ENCODE measurements at places on chromosomes 1 and 21. TPM values are rescaled to one million over a fixed set of nuclear protein-coding genes. Genes with fewer than 3 reads are reported as not detected.

The VWA1 gene
- total RNA-seq, result 1.6 TPM

The IFFO2 gene
- 24.5 TPM for total RNA-seq

The LHX4 gene
- not detected for total RNA-seq

The VASH2 gene
- 0.14 TPM for total RNA-seq

The CELA2B gene
- total RNA-seq, result not detected

The OPTC gene
- not detected for total RNA-seq

The LINGO4 gene
- not detected for total RNA-seq

The SLAMF1 gene
- not detected for total RNA-seq

The ZNF593 gene
- 32.4 TPM for total RNA-seq

The RGS13 gene
- total RNA-seq, result not detected

The CNN3 gene
- total RNA-seq, result 334 TPM

The MAP3K6 gene
- total RNA-seq, result 10.0 TPM

The A3GALT2 gene
- total RNA-seq, result not detected

- DNase-seq, result no peak
Observed at GRCh38 chr1:24921938-24922662, 8.0 kb downstream of the RUNX3 start.

GRCh38 chr21:22711636-22712035 lies 1713.4 kb downstream of the NCAM2 start:
- peak; percentile 60 for DNase-seq

- no peak for DNase-seq
Observed at GRCh38 chr1:89953131-89953626, 41.7 kb upstream of the ZNF326 start.

- DNase-seq, result no peak
Observed at GRCh38 chr1:9413877-9414213, 121.2 kb downstream of the SPSB1 start.

- DNase-seq, result no peak
Observed at GRCh38 chr21:28972398-28972797, 20.3 kb downstream of the LTN1 start.

- no peak for DNase-seq
Observed at GRCh38 chr1:8987881-8988617, 38.2 kb downstream of the SLC2A7 start.

GRCh38 chr1:223097713-223098112 lies 45.3 kb downstream of the TLR5 start:
- no peak for DNase-seq

GRCh38 chr1:196608390-196609369 lies at the start of gene KCNT2:
TSS of gene KCNT2 (minus strand) at chr1:196608440. CDS start at chr1:196608309, 131 bp downstream.
- DNase-seq, result peak; percentile 13

GRCh38 chr21:15935530-15935929 lies 205.7 kb downstream of the USP25 start:
- DNase-seq, result no peak

GRCh38 chr21:41059871-41060270 lies 108.1 kb upstream of the BACE2 start:
- DNase-seq, result no peak

DNA sequence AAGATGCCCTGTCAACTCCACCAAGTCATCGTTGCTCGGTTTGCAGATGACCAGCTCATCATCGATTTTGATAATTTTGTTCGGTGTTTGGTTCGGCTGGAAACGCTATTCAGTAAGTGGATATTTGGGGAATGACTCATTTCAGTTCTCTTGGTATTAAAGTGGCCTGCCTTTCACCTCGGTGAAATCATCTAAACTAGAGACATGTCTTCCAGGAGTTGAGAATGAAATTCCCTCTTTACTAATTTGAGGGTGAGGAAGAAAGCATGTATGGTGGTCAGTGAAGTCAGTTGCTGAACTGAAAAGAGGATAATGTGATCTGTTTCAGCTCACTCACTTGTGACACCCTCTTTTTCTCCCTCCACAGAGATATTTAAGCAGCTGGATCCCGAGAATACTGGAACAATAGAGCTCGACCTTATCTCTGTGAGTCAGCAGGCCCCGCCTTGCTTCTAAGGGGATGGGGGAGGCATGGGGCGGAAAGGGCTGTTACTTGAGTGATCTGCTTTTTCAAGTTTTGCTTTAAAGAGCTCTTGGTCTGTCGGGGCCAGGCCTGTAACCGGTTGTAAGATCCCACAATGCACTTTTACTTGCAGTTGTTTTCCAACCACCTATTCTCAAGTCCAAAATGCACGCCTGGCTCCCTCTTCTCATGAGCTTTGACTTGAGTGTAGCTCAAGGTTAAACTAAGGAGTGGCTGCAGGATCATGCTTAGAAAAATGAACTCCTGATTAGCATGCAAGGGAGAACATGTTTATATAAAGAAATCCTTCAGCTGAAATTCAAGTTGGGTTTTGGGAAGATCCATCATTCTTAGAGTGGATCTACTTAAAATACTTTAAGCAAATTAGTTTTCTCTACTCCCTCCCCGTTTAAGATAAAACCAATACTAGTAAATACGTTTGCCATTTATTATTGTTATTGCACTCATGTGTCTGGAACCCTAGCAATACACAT lies 59.8 kb downstream of the CAPN2 start:
- peak; percentile 79 for DNase-seq

- peak; percentile 10 for DNase-seq
Observed at GRCh38 chr1:36553591-36554322, 71.0 kb upstream of the CSF3R start.

- no peak for DNase-seq
Observed at GRCh38 chr1:219459351-219460080, 153.4 kb downstream of the ZC3H11B start.

- DNase-seq, result no peak
Observed at GRCh38 chr1:1601564-1602303, 1.8 kb upstream of the FNDC10 start.

DNA sequence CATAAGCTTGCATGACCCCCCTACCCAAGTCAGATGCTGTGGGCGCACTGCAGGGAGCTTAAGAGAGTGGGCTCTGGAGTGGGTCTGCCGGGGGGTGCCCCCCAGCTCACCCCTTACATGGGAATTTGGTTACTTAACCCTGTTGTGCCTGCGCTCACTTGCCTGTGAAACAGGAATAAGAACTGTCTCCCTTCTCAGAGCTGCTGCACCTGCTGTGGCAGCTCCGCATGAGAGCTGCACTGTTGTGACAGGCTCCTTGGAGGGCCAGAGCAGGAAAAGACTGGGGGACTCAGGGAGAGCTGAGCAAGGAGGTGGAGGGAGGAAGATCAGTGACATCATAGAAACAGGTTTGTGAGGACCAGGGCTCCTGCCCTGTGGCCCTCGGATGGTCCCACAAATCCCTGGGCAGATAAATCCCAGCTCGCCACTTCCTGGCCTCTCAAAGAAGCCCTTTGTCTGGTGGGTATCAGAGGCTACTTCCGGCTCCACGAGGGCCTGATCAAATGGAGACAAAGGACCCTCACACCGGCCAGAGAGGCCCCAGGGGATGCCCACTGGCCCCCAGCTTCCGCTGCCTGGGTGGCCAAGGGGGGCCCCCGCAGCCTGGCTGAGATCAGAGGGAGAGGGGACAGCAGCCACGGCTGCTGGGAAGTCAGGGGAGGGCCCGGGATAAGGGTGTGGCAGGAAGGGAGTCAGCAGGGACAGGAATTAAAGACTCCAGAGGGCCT lies 28.9 kb upstream of the LAPTM5 start:
- no peak for DNase-seq

DNA sequence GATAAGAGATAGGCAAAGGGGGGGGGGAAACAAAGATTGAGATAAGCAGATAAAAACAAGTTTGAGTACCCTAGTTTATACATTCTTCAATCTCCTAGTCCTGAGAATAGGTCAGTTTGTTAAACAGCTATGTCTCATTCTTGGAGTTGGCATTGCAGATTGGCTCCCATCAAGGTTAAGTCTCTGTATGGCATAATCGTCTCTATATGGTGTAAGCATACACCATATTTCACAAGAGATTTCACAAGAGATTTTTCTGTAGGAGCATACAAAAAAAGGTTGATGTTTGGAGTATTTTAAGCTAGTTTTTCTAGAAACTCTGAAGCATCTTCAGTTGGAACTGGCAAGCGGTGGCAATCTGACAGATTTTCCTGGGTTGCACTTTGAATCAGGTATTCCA lies 35.8 kb downstream of the NCAM2 start:
- no peak for DNase-seq

GRCh38 chr1:223242971-223243370 lies 99.9 kb upstream of the TLR5 start:
- no peak for DNase-seq

DNA sequence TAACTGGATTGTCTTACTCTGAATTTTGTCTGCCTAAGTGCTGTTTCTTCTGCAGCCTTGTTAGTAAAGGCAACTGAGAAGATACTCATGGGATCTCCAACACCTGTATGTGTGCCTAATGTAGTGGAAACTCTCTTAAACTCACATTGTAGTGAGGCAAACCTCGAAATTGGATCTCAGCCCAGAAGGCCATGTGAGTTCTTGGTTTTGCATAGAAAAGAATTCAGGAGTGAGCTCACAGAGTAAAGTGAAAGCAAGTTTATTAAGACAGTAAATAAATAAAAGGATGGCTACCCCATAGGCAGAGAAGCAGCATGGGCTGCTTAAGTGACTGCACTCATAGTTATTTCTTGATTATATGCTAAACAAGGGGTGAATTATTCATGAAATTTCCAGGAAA lies 1344.7 kb downstream of the NCAM2 start:
- no peak for DNase-seq

DNA sequence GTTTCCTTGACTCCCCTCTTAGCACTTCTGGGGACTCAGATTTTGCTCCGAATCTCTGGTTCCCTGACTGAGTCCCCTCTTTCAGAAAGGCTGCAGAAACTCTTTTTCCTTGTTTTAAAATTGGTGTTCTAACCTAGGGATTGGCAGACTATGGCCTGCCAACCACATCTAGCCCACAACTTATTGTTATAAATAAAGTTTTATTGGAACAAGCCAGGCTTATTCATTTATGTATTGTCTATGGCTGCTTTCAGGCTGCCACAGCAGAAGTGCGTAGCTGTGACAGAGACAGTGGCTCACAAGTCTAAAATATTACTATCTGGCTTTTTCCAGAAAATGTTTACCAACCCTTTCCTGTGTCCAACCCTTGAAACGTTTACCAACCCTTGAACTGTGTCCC lies 81.7 kb downstream of the IER5 start:
- DNase-seq, result no peak

DNA sequence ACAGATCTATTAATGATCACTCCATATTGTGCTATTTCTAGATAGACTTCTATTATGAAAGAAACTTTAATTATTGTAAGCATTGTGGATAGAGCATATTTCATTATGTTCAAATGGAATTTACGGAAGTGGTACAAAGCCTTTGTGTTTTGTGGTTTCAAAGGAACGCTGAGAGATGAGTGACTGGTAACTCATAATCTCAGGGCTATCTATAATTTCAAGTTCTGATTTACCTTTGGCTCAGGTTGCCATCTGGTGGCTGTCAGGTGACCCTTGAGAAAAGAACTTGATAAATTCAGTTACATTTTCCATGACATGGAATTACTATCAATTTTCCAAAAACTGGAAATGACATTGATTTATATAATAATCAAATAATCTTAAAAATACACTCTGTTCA lies 12.2 kb downstream of the NTNG1 start:
- DNase-seq, result no peak

GRCh38 chr1:83905315-83905907 lies 93.5 kb downstream of the TTLL7 start:
- no peak for DNase-seq
